ENCODE measurements at places on chromosomes 13 and 19.

DNA sequence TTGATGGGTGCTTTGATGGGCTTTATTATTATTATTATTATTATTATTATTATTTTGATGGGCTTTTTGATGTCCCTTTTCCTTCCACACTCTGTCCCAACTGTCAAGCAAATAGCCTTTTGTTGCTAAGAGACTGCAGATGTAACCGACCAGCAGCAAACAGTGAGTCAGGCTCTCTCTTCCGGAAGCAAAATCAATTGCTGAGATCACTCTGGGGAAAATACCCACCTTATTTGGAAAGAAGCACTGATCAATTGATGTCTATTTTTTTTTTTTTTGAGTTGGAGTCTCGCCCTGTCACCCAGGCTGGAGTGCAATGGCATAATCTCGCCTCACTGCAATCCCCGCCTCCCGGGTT lies 2.9 kb downstream of the LDLR start:
- peak; percentile 67 for DNase-seq

DNA sequence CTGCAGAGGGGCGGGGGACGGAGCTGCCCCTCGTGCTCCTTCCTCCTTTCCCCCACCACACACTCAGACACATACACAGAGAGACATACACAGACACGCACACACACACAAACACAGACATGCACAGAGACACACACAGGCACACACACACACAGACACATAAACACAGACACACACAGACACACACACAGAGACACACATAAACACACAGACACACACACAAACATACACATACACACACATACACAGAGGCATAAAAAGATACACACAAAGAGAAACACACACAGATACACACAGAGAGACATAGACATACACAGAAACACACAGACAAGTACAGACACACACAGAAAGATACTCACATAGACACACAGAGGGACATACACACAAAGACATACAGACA lies 136.0 kb downstream of the UQCRFS1 start:
- DNase-seq: no peak

GRCh38 chr13:99282264-99283231 lies 24.4 kb upstream of the GPR18 start:
- DNase-seq: peak; percentile 36

- no peak for DNase-seq
Measured at GRCh38 chr19:7505288-7505681, 10.6 kb upstream of the ZNF358 start.

- DNase-seq: no peak
Measured at GRCh38 chr19:14441041-14441938, 8.2 kb downstream of the PKN1 start.

DNA sequence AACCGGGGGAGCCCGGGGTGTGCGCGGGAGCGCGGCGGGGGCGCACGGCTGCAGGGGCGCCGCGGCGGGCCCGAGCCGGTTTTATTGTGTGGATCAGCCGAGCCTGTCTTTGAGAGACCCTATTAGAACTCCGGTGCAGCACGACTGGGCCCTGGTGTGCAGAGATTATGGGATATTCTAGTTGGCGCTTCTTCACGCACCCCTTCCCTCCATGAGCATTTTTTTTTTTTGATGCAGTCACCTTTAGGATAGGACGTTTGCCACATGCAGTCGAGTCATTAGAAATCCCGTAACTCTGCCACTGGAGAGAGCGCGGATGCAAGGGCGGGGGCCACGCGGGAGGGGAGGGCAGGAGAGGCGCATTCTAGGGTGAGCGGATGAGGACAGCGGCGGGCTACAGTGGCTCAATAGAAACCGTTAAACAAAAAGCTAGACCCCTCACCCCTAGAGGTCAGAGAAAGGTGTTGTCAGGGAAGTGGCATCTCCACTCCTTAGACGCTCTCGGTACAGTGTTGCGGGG lies 3.7 kb downstream of the FGF9 start:
- no peak for DNase-seq

GRCh38 chr19:42249149-42249750 lies 5.7 kb downstream of the ERF start:
- DNase-seq: no peak

- DNase-seq: no peak
Measured at GRCh38 chr19:28927456-28927855, 285.5 kb downstream of the UQCRFS1 start.

- DNase-seq: no peak
Measured at GRCh38 chr19:3725640-3726310, 17.6 kb downstream of the TJP3 start.

GRCh38 chr13:59754411-59754810 lies 409.3 kb downstream of the DIAPH3 start:
- no peak for DNase-seq

DNA sequence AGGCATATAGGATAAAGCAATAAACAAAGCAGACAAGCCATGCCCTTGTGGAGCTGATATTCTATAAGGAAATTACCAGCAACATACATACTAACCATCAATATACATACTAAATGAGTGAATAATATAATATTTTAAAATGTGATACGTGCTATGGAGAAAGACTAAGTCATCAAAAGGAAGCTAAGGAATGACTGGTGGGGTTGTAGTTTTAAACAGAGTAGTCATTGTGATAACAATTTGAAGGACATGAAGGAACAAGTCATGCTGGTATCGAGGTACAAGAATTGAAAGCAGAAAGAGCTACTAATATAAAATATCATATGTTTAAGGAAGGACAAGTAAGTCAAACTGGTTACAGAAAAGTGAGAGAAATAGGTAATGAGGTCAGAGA lies 894.9 kb upstream of the PCDH9 start:
- DNase-seq: no peak

- DNase-seq: no peak
Measured at GRCh38 chr19:36797786-36798108, 25.1 kb upstream of the ZNF850 start.

DNA sequence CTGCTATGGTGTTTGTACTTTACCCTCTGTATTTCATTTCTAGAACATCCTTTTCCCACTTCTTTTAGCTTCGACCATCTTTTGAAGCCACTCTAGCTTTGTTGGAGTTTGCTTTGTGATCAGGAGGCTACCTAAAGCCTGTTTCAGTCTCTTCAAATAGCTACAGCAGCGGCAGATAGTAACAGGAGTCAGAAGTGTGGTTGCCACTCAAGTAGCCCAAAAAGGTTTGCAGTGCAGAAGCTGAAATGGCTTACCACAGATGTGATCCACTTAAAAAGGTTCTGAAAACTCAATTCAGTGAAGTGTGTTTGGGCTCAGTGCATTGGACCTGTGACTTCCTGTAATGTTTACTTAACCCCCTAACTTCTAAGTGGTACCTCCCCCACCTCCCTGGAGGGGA lies 26.2 kb downstream of the WASF3 start:
- no peak for DNase-seq

DNA sequence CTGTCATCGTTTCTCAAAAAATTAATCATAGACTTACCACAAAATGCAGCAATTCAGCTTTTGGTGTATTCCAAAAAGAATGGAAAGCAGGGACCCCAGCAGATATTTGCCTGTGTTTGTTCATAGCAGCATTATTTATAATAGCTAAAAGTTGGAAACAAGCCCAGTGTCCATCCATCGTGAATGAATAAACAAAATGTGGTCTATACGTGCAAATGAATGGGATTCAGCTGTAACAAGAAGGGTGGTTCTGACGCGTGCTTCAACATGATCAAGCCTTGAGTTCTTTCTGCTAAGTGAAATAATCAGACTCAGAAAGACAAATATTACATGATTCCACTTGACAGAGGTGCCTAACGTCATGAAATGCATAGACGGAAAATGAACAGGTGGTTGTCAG lies 36.4 kb downstream of the PSG11 start:
- no peak for DNase-seq

- DNase-seq: no peak
Measured at GRCh38 chr13:59865398-59865797, 298.3 kb downstream of the DIAPH3 start.

GRCh38 chr19:2061495-2062388 lies 10.7 kb upstream of the MKNK2 start:
- peak; percentile 96 for DNase-seq

DNA sequence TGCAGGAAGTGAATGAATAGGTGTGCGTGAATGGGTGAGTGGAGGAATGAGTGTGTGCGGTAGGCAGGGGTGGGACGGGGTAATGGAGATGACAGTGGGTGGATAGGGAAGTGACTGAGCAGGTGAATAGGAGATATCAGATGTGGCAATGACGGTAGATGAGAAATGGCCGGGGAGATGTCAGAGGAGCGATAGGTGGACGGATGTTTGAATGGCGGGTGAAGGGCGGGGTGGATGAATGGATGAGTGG lies 1.5 kb downstream of the TTC9B start:
- no peak for DNase-seq

DNA sequence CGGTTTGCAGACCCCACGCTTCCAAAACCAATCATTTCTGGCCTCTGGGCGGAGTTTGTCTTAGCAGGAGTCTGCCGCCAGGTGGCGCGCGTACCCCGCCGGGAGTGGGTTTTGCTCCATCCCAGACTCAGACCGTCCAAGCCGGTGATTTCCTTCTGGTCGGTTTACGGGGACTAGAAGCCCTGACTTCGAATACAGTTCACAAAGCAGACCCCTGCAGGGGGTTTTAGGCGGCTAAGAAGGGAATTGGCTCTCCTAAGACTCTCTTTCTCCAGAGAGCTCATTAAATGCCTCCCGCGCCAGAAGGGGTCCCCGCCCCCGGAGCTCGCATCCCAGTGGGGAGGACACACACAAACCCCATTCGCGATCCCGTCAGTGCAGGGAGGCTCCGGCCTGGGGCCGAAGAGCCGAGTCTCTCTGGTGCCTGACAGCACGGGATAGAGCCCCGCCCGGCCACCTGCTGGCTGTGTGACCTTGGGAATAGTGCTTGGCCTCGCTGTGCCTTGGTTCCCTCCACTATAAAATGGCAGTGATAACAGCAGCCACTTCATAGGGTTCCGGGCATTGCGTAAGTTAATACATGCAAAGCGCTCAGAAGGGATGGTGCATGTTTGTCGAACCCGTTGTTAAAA lies 8.6 kb upstream of the NUP62 start:
- DNase-seq: peak; percentile 65

DNA sequence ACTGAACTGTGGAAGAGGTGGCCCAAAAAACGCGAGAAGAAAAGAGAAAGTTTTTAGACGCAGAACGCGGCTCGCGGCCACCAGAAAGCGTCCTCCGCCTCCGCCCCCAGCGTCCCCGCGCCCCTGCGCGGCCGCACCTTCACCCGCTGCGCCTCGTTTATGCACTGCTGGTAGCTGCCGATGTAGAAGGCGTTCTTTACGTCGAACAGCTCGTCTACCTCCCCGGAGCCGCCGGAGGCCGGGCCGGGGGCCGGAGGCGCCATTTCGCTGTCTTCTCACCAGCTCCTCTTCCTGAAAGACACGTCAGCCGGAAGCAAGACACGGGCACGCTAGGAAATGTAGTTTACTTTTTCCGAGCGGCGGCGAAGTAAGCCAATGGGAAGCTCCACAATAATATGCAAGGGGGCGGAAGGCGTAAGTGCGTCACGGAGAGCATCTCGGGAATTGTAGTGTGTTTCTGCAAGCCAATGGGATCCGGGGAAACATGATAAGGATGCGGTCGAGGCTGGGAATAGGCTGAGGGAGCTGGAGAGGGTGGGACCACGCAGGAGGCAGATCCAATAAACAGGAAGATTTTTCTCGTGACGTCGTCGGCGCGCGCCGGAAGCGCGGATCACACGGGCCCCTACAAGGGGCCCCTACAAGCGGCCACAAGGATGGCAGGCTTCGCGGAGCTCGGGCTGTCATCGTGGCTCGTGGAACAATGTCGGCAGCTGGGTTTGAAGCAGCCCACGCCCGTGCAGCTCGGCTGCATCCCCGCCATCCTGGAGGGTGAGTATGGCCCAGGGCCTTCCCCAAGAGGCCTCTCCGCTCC lies at the start of the genes COPE and DDX49:
TSS of gene COPE (minus strand) at position 302 of the 814 bp plus-strand sequence. CDS start at position 263, 39 bp downstream.
TSS of gene DDX49 (plus strand) at position 630 of the 814 bp plus-strand sequence. CDS start at position 657, 27 bp downstream.
- DNase-seq: peak; percentile 100

GRCh38 chr13:80716610-80717081 lies 375.7 kb upstream of the SPRY2 start:
- peak; percentile 7 for DNase-seq

- no peak for DNase-seq
Measured at GRCh38 chr19:45774765-45775164, 5.7 kb upstream of the SIX5 start.

- DNase-seq: peak; percentile 49
Measured at GRCh38 chr13:27379694-27380641, 44.5 kb upstream of the GTF3A start.

GRCh38 chr19:7257148-7258040 lies 36.8 kb downstream of the INSR start:
- peak; percentile 73 for DNase-seq

- DNase-seq: peak; percentile 67
Measured at GRCh38 chr19:38685666-38686529, 38.4 kb downstream of the ACTN4 start.

GRCh38 chr13:66273011-66273410 lies 957.1 kb downstream of the PCDH9 start:
- no peak for DNase-seq

- no peak for DNase-seq
Measured at GRCh38 chr13:30147421-30147820, 159.9 kb downstream of the KATNAL1 start.

GRCh38 chr19:48967346-48968178 lies 2.5 kb downstream of the FTL start:
- DNase-seq: peak; percentile 76

DNA sequence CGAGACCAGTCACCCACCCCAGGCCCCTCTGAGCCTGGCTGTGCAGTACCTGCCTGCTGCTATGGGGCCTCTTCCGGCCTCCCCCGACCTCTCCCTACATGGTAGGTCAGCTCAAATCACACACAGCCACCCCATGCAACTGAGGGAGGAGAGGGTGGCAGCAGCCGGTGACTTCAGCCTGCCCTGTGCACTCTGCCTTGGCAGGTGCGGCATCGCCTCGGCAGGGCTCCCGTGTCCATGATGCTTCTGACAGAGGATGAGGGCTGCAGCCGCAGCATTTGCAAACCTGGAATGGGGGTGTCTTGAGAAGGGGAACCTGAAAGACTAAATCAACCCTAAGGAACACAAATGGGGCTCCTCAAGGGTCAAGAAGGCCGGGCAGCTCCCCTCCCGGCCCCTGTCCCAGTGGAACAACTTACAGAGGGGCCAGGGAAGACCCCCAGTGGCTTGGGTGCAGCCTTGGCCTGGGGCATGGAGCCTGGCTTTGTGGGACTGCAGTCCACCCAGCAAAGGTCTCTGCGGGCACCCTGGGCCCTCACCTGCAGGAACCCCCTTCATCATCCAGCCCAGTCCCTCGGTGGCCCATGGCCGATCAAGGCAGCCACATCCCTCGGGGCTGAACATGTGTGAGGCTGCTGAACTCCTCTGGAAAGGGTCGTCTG lies 6.7 kb downstream of the TEX29 start:
- no peak for DNase-seq

GRCh38 chr19:5138606-5139582 lies 170.0 kb downstream of the KDM4B start:
- DNase-seq: peak; percentile 58

GRCh38 chr19:58083021-58083420 lies 15.0 kb downstream of the ZSCAN18 start:
- no peak for DNase-seq

DNA sequence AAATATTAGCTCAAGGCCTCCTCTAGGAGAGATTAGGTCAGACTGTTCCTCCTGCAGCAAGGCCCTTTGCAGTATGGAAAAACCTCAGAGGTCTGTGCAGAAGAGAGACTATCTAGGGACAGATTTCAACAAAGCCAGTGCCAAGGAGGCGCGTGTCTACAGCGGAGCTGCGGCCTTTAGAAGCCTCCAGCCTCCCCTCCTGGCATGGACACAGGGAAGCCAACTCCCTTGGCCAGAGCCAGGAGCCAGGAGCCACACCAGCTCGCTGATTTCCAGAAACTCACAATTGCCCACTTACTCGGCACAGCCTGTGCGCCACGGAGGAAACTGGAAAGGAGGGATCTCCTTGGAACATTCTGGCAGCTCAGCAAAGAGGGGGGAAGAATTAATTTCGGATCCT lies 63.4 kb downstream of the INSR start:
- no peak for DNase-seq

- no peak for DNase-seq
Measured at GRCh38 chr19:10923260-10924112, 5.0 kb downstream of the YIPF2 start.

All from fibroblast of mammary gland (primary cell).